ENCODE measurements at places on chromosomes 11 and 22.

- no peak for DNase-seq
Measured at GRCh38 chr11:130737866-130738431, 178.3 kb downstream of the SNX19 start.

DNA sequence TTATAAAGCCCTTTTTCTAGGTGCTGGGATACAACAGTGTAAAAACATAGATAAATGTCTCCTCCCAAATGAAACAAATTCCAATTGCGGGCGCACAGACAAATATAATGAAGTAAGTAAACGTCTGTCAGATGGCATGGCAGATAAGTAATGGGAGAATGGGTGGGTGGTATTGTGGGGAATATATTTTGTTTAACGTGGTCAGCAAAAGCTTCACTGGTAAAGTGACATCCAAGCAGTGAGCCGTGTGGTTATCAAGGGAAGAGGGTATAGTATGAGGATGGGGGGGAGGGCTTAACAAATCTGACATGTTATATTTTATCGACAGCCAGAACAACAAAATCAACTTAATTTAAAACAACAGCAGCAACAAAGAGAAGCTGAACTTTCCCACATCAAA, 1.2 kb downstream of the SVIP start:
- DNase-seq = peak; percentile 43

DNA sequence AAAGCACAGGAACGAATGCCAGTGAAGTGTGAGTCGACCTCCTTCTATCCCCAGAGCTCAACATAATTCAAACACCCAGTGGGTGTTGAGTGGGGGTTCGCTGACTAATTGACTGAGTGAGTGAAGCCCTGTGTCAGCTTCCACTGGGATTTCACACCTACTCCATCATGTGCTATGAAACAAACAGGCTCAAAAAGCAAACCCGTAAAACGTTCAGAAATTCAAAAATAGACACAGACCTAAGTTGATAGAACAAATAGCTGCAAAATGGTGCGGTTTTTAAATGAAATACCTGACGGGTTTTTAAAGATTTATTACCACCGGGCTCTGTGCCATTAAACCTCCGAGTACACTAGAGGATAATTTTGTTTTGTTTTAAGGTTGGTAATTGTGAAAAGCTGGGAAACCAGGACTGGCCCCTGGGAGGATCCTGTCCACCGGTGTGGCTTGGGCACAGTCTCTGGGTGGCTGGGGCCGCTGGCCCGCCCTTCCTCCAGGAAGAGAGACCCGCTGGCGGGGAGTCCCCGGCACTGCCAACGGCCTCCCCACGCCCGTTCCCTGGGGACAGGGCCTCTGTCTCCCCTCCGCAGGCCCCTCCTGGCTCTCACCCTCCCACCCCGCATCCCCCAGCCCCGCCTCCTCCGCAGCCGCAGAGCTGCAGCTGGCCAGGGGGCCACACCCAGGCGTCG, 13.6 kb downstream of the KCNJ5 start:
- no peak for DNase-seq

GRCh38 chr11:116294630-116295029, 478.2 kb downstream of the BUD13 start:
- no peak for DNase-seq

- DNase-seq = no peak
Measured at GRCh38 chr22:22155607-22156006, 89.0 kb upstream of the VPREB1 start.

DNA sequence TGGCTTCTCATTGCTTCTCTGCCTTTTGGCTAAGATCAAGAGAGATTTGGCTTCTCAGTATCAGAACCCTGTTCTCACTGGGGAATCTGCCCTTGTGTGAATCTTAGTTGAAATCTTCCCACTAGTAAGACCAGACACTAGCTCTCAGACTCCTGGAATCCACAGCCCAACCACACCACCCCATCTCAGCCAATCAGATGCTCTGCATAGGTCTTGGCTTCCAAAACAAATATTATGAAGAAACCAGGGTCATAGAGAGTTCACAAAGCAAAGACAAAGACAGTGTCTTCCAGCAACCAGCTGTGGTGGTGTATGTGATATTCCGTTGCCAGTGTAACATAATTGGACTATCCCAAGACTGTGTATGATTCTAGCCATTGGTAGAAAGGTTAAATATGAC, 5.4 kb downstream of the OR8B12 start:
- no peak for DNase-seq

GRCh38 chr11:57072640-57073039, 83.9 kb downstream of the OR5AK2 start:
- DNase-seq = peak; percentile 64

DNA sequence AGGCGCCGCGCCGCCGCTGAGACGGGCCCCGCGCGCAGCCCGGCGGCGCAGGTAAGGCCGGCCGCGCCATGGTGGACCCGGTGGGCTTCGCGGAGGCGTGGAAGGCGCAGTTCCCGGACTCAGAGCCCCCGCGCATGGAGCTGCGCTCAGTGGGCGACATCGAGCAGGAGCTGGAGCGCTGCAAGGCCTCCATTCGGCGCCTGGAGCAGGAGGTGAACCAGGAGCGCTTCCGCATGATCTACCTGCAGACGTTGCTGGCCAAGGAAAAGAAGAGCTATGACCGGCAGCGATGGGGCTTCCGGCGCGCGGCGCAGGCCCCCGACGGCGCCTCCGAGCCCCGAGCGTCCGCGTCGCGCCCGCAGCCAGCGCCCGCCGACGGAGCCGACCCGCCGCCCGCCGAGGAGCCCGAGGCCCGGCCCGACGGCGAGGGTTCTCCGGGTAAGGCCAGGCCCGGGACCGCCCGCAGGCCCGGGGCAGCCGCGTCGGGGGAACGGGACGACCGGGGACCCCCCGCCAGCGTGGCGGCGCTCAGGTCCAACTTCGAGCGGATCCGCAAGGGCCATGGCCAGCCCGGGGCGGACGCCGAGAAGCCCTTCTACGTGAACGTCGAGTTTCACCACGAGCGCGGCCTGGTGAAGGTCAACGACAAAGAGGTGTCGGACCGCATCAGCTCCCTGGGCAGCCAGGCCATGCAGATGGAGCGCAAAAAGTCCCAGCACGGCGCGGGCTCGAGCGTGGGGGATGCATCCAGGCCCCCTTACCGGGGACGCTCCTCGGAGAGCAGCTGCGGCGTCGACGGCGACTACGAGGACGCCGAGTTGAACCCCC, 798 bp downstream of the BCR start:
- DNase-seq = no peak

- no peak for DNase-seq
Measured at GRCh38 chr22:35792506-35792905, 74.8 kb downstream of the APOL5 start.

- DNase-seq = no peak
Measured at GRCh38 chr11:134633276-134633675, 221.2 kb upstream of the B3GAT1 start.

GRCh38 chr22:49614966-49615965, 212.4 kb downstream of the BRD1 start:
- no peak for DNase-seq

DNA sequence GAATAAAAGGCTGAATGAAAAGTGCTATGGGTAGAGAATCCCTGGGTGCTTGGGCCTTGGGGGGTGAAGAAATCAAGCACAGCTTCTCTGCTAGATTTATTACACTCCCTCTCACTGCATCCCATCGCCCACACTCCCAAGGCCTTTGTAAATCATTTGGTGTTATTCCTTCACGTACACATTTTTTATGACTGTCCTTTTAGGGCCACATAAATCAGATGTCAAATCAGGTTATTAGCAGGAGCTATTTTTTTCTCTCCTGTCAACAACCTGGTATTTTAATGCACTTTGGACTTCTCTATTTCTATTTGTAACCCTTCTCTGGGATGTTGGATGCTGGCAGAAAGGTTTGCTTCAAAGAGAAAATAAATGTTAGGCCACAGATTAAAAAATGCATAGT, 408.8 kb downstream of the INSC start:
- DNase-seq = no peak

GRCh38 chr11:100927579-100927978, 202.0 kb downstream of the PGR start:
- no peak for DNase-seq

DNA sequence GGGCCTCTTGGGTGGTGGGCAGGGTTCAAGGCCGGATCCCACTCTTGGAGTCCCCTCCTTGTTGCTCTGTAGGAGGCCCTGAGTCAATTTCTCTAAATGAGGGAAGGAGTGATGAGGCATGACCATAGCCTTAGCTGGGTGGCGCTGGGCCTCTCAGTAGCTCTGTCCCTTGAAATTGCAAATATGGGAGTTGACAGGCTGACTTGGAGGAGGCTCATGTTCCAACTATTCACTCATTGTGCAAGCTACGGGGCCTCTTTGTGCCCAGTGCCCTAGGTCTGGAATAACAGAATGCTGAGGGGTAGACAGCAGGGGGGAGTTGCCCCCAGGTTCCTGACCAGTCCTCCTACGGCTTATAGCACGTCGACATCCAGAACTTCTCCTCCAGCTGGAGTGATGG, 8.0 kb downstream of the SELENOM start:
- no peak for DNase-seq

DNA sequence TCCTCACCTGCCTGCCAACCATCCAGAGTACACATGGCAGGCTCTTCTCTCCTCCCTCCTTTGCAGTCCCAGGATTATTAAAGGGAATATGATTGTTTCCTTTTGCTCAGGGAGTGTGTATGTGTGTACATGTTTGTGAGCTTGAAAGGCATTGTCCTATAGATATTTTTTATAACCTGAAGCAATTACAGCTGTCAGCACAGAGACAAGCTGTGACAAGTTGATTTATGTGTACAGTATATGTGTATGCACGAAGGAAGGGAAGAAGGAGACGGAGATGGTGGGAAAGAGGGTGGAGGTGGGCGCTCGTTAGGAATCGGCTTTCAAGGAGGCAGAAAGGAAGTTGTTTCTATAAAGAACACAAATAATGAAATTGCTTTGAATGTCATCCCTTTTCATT, 537.0 kb downstream of the NTM start:
- DNase-seq = no peak

DNA sequence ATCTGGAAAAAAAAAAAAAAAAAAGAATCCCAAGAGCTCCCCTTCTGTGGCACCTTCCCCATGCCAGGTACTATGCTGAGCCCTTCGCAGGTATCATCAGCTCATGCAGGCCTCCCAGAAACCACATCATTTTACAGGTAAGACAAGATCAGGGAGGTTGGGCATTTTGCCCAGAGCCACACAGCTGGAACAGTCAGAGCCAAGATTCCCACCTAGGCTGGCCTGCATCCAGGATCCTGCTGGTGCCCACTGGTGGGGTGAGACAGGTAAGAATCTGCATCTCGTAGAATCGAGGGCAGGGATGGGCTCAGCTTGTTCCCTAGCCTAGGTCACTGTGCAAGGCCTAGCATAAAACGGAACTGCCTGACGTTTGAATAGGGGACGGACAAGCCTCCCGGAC, 15.7 kb upstream of the MEN1 start:
- DNase-seq = no peak

DNA sequence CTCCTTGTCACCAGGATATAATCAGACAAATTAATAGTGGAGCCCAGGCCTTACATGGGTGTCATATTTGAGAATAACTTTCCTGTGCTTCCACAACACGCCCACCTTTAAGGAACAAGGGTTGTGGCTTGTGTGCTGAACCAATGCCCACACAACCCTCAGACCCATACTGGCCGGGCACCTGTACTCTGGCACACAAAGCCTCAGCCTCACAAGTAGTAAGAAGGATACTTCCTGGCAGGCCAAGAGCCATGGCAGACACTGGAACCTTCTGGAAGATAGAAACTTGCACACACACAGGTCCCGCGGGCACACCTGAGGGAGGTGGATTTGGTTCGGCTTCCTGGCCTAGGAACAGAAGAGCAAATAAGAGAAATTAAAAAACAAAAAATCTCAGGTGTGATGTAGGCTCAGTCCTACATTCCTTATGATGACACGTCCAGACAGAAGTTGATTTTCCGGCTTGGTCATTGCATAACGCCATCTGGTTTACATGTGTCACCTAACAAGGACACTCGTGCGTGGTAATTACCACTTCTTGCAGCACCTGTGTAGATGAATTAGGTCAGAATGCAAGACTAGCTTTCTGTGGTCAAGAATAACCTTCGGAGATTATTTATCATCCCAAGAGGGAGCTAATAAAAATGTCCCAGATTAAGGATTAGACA, 5.8 kb upstream of the BRD1 start:
- DNase-seq = peak; percentile 29

DNA sequence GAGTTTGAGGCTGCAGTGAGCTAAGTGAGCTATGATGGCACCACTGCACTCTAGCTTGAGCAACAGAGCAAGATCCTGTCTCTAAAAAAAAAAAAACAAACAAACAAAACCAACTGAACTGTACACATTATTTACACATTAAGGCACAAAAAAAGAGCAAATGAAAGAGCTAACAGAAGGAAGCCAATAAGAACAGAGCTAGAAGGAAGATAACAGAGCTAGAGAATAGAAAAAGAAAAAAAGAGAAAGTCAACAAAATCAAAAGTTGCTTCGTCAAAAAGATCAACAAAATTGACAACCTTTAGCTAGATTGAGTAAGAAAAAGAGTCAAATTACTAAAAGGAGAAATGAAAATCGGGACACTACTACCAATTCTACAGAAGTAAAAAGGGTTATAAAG, 25.0 kb downstream of the GUCD1 start:
- no peak for DNase-seq

- DNase-seq = no peak
Measured at GRCh38 chr22:20405931-20406685, 12.2 kb downstream of the ZNF74 start.

DNA sequence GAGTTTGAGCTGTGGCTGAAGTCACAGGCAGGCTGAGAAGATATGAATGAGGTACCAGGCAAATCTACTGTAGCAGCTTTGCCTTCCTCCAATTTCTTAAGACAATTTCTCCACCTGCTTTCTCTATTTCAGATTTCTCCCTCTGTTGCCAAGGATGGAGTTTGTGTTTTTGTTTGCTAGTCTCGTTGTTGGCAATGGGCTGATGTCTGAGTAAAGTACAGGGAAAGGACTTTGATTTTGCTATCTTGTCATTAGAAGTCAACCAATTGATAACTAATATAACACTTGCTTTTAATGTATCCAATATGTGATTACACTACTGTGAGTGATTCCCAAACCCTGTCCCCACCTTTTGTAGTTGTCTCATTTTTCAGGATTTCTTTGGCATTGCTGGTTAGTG, 40.1 kb upstream of the RRAS2 start:
- no peak for DNase-seq

GRCh38 chr22:35322126-35322525, 22.4 kb downstream of the TOM1 start:
- no peak for DNase-seq

GRCh38 chr22:23270212-23270733, 90.0 kb downstream of the BCR start:
- DNase-seq = no peak

DNA sequence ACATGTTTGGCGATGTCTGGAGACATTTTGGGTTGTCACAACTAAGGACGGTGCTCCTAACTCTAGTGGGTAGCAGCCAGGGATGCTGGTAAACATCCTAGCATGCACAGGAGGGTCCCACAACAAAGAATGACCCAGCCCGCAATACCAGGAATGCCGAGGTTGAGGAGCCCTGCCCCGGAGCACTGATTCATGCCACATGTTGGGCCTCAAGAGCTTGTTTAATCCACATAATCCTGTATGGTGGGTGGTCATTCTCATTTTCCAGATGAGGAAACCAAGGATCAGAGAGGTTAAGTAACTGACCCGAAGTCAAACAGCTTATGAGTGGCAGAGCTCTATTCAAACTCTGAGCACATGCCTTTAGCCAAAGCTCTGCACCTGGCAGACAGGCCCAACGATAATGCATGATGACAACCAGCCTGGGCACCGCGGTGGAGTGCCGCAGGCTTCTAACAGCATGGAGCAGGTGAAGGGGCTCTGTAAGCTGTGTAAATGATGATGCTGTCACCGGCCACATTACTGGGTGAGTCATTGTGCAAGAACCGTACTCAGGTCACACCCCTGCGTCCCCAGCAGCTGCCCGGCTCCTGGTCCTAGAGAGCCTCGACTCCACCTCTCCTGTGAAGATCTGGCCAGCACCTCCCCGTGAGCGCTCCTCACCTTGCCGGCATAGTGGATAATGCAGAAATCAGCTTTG, 58.6 kb downstream of the APOL1 start:
- peak; percentile 21 for DNase-seq

Measured in RKO (cell line).